ENCODE measurements at places on chromosomes 7 and 10.

- no peak for DNase-seq
Observed at GRCh38 chr7:104469166-104469820, 140.9 kb downstream of the LHFPL3 start.

- no peak for DNase-seq
Observed at GRCh38 chr10:124170631-124171030, 77.2 kb upstream of the CHST15 start.

DNA sequence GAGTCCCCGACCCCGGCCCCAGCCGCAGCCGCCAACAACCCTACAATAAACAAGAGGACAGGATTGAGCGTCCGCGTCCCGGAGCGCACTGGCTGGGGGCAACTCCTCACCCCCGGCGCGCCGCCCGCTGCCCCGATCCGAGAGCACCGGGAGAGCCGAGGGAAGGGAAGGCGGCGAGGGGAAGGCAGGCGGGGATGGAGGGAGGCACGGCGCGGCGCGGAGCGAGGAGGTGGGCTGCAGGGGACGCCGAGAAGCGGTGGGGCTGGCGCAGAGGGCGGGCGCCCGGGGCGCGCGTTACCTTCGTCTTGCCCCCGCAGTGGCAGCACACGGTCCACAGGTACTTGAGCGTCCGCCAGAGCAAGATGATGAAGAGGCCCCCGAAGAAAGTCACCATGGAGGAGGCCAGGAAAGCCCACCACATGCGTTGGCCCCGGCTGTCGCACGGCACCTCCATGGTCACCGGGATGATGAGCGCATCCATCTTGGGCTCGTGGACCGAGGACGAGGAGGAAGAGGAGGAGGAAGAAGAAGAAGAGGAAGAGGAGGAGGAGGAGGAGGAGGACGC, 559 bp downstream of the KCNMA1 start:
- no peak for DNase-seq

DNA sequence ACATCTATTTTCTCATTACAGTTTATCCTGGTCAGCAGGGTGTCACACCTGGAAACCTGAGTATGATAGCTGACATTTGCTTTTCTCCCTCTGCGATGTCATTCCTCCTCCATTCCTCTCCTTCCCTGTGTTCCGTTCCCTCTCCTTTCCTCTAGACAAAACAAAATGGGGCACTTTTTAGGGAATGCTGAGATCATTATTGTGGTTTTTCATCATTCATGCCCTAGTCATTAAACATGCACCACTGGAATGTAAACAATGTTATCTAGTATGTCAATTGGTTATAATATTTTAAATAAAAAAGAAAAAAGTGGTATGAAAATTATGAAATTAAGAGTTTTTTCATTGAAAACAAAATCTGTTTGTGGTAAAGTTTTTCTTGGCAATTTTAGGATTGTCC, 132.6 kb downstream of the MAPK8 start:
- no peak for DNase-seq

- no peak for DNase-seq
Observed at GRCh38 chr7:19114551-19114855, 2.9 kb downstream of the TWIST1 start.

GRCh38 chr10:4733150-4733842, 92.7 kb upstream of the AKR1E2 start:
- DNase-seq: no peak

DNA sequence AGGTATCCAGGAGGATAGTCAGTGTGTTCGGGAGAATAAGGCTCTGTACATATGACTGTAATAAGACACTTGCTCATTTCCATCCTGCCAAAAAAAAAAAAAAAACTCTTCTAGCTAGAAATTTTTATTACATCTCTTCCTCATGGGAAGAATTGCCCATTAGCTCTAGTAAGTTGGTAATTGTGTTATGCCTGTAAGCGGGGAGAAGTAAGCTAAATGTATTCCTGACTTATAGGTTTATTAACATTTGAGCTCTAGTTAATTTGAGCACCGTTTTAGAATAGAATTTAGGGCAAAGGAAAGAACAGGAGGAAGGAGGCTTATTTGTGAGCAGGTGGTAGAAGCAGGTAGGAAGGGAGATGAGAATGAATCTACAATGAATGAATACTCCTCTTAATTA, 1210.6 kb downstream of the SORCS1 start:
- no peak for DNase-seq

GRCh38 chr10:15703151-15703880, 16.4 kb downstream of the ITGA8 start:
- DNase-seq: no peak

GRCh38 chr10:29600067-29600466, 34.7 kb downstream of the SVIL start:
- DNase-seq: no peak

DNA sequence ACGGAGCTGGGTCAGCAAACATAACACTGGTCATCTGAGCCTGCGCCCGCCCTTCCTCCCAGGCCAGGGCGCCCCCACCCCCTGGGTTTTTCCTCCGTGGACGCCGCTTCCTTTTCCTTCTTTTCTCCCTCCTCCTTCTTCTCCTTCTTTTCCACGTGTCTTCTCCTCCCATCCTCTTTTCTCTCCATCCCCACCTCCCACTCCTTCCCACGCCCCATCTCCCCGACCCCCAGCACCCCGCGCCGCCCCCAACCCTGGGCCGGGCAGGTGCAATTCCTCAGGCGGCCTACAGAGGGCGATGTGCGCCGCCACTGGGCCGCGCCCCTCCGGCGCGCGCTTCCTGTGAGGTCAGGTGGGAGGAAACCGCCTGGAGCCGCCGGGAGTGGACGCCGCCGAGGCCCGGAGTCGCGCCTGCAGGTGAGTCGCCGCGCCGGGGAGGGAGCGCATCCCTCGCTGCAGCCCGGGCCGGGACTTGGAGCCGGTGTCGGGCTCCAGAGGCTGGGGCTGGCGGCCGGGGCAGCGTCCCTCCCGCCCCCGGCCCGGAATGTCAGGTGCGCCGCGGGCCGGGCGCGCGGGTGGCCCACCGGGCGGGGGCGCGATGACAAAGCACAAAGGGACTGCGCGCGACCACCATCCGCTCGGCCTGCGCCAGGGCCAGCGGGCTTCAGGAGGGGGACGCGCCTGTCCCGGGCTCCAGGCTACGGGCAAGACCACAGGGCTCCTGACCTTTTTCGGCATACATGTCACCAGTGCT, at the start of gene FAM241B:
Gene FAM241B (plus strand): TSS at position 351 of the 754 bp plus-strand sequence. CDS start 1,497 bp downstream, outside the sequence.
- DNase-seq: no peak

DNA sequence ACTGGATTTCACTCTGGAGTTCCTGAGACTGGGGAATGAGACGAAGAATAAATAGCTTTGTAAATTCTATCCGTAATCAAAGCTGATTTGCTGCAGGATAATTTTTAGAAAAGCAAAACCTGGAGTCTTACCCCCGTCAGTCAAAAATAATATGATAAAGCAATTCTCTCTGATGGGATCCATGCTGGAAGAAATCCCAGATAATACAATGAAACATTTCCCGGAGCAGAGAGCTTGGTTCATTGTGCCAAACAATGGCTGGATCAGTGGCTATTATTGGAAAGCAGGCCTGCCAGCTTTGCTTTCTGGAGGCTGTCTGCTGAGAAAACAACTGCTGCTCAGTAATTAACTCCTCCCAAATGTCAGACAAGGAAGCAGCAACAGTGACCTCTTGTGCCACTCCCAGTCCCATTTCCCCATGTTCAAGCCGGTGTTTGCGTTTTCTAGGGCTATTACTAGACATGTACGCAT, 609.4 kb upstream of the PCDH15 start:
- DNase-seq: no peak

GRCh38 chr10:36538953-36539586, 586.3 kb upstream of the ANKRD30A start:
- DNase-seq: no peak

DNA sequence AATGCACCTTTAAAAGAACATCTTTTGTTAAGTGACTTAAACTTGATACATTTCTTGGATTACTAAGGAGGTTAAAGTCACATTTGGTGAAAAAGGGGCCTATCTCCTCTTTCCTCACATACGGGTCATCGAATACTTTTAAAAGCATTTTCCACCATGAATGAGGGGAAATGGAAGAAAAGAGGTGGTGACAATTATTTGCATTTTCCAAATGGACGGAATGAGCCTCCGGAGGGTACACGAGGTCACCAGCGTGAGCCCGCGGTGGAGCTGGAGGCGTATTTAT, 1.0 kb upstream of the BMPR1A start:
- DNase-seq: no peak

- DNase-seq: no peak
Observed at GRCh38 chr7:111903797-111904196, 302.4 kb downstream of the DOCK4 start.

DNA sequence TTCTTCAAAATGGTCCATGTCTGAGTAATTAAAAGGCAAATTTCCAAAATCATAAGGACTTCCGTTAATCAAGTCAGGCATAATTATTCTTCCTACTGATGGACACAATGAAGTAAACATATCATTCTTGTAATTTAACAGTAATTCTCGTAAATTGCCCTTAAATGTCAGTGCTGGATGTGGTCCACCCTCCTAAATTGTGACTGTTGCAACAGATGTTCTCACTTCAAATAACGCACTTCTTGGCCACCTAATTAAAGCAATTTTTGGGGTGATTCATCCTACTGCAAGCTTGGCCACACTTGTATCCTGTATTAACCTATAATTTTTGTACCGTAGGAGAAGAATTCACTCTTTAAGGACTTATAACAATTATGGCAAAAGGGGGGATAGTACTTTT, 1.9 kb downstream of the COL1A2 start:
- no peak for DNase-seq

DNA sequence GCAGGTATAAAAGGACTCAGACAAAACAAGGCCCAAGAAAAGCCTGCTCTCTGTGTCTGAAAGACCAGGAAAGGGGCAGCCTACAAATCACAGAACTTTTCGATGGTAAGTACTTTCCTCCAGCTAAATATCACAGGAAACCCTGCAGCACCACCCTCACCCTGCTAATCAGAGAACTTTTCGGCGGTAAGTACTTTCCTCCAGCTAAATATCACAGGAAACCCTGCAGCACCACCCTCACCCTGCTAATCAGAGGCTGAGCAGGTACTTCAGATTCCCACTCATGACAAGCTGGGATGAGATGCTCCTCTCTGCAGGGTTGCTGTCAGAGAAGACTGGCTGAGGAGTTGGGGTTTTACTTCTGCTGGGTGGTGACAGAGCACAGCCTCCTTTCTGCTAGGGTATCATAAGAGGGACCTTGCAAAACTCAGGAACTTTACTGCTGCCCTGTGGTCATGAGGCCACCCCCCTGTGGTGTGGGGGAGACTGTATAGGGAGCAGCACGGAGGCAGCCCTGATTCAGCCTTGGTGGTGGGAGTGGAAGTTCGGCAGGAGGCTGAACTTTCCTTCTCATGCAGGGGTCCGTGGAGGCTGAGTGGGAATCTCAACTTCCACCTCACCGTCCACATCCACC, 7.2 kb downstream of the WDR37 start:
- DNase-seq: no peak

DNA sequence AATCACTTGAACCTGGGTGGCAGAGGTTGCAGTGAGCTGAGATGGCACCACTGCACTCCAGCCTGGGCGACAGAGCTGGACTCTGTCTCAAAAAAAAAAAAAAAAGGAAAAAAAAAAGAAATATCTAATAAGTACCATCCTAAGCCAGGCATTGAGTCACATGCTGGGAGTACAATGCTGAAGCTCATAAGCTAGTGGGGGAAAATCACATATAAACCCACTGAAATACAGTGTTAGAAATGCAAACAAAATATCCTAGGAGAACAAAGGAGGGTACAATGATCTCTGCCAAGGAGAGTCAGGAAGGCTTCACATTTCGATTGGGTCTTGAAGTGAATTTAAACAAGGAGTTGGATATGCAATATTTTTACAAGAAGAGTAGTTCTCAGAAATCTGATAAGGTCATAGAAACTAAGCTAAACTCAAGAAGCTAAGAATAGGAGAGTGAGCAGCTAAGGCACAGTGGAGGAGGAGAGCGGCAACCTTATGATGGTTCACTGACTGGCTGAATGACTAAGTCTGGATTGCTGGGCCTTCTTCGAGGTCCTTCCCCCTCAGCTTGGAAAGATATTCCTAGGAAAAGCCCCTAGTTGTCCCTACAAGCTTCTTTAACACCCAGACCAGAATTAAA, 115.5 kb downstream of the PHTF2 start:
- DNase-seq: no peak

GRCh38 chr7:101216860-101217387, 457 bp downstream of the PLOD3 start:
- DNase-seq: no peak

DNA sequence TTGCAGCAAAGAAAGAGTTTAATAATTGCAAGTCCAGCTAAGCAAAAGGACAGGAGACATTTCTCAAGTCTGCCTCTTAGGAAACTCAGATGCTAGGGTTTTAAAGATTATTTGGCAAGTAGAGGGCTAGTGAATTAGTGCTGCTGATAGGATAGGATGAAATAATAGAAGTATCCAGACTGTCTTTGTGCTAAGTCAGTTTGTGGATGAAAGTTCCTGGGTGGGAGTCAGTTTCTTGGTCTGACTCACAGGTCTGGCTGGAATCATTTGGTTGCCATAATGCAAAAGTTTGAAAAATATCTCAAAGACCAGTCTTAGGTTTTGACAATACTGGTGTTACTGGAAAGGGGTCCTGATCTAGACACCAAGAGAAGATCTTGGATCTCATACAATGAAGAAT, 42.6 kb upstream of the INHBA start:
- DNase-seq: no peak

DNA sequence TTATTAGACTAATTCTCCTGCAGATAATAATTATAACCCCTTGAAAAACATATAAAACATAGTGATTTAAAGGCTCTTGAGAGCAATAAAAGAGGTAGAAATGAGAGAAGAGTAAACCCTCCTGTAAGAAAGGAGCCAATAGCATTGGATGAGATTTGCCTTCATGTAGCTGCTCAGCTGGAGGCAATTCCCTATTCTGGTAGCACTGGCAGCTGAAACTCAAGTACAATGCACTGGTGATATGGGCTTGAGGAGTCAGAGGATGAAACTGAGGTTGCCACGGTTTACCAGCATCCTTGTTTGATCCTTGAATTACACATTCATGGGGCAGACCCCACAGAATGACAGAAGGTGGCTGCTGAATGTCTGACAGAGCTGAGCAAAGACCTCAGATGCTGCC, 76.4 kb downstream of the CTTNBP2 start:
- no peak for DNase-seq

DNA sequence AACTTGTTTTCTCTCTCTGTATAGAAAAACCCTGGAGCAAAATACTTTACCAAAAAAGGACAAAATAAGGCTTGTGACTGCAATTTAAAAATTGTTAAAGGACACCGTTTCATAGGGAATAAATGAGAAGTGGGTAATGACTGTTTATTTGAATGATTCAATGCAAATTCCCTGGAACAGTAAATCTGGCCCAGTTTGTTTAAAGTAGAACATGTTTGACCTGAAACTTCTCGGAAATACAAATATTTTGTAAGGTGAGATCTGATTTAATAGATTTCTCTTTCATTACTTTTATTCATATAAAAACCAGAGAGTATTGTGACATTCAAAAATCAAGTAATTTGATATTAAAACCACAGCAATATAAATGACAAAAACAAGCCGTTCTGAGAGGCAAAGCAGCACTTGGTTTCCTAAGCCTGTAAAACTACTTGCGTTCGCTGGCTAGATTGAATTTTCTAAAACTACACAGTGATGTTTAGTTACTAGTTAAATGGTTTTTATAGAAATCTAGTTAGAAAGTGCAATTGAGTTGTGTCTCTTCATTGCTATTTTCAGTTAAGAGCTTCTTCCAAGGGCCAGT, 76.8 kb upstream of the PITRM1 start:
- DNase-seq: no peak

All from AG04449 (cell line).